ENCODE measurements at places on chromosomes 4 and X.

GRCh38 chr4:6953751-6954380, 44.2 kb downstream of the TBC1D14 start:
- DNase-seq = peak; percentile 41

DNA sequence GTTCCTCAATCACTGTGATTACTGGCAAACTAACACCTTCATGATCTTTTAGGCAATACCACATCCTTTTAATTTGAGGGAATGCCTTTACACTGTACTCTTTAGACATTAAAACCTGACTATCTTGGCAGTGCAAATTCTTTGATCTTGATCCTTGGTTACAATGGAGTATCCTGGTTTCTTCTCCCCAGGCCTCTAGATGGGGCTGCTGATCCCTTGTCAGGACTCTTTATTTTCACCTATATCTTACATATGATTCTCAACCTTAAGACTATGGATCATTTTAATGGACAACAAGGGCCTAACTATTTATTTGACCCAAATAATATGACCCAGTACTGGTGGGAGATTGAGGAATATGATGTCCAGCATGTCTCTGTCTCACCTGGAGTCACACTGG, 1005.5 kb upstream of the INTU start:
- DNase-seq = peak; percentile 26

- DNase-seq = no peak
Measured at GRCh38 chr4:154184238-154184637, 307.4 kb downstream of the DCHS2 start.

DNA sequence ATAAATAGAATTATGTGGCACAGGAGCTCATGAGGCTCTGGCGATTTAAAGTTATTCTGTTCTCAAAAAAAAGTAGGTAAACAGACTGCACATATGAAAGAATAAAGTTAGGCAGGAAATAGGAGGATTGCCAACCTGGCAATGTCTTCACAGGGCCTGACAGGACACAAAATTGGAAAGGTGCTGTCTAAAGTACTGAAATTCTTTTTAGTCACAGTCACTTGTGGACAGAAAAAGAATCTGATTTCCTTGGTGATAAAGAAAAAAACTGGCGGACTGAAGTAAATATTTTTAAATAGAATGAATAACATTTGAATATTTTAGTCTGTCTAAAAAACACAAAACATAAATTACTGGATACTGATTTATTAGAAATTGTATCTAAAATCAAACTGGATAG, 124.4 kb downstream of the VEGFC start:
- no peak for DNase-seq

GRCh38 chrX:40996886-40997530, 88.2 kb upstream of the USP9X start:
- DNase-seq = peak; percentile 65

- no peak for DNase-seq
Measured at GRCh38 chr4:69115851-69116213, 19.6 kb downstream of the UGT2B7 start.

GRCh38 chr4:162839814-162840213, 326.9 kb downstream of the NAF1 start:
- DNase-seq = no peak

- no peak for DNase-seq
Measured at GRCh38 chr4:5992828-5993321, 25.4 kb downstream of the C4orf50 start.

DNA sequence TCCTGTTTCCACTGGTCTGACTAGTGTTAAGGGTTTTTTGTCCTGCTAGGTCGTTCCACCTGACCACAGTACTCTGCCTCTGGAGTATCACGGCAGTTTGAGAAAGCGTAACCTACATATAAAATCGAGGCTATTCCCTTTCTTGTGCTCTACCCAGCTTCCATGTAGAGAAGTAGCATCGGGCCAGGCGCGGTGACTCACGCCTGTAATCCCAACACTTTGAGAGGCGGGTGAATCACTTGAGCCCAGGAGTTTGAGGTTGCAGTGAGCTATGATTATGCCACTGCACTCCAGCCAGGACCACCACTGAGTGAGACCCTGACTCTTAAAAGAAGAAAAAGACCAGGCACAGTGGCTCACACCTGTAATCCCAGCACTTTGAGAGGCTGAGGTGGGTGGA, 7.5 kb downstream of the PPEF1 start:
- DNase-seq = no peak

DNA sequence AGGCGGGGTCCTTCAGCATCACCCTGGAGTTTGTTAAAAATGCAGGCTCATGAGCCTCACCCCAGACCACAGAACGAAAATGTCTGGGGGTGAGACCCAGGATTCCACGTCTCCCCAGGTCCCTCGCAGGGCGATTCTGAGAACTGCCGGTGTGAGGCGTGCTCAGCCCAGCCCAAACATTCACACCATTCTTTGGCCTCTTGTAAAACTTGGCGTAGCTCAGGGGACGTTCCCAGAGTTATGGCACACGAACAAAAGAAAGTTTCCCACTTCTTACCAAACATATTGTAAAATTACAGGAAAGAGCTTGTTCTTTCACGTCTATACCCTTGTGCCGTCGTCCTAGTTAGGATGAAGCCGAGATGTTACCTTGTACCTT, 12.9 kb downstream of the CD99 start:
- peak; percentile 88 for DNase-seq

GRCh38 chr4:167826281-167826680, 266.1 kb upstream of the ANXA10 start:
- DNase-seq = no peak

DNA sequence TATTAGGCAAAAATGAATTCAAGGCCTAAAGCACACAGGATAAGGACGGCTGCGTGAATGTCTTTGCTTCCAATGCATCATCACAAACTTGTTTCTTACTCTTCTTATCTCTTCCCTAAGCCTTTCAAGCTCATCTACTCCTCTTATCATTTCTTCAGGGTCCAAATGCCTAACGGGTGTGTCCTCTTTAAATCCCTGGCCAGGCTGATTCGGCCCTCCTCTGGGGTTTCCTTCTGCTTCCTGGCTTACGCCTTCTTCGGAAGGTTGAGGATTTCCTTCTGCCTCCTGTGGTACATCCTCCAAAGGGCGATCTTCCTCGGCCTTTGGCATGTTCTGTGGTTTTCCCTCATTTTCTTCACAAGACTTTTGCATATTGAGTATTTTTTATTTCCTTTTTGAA, 1.3 kb downstream of the TCEAL8 start:
- peak; percentile 8 for DNase-seq

DNA sequence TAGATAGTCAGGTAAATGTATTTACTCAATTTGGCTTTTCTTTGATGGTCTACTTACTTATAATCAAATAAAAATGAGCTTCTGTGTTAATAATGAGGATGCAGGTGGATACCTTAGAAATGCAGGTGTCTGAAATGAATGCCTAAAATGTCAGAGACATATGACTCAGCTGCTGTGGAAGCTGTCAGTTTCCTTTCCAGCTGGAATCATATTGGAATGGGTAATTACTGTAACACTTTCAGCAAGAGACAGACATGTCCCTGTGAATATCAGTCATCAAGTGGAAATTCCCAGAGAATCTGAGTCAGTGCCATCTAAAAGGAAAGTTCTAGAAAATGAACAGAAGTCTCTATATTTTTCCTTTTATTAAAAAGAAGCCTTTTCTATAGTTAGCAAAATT, 783.0 kb upstream of the AADAT start:
- DNase-seq = no peak

DNA sequence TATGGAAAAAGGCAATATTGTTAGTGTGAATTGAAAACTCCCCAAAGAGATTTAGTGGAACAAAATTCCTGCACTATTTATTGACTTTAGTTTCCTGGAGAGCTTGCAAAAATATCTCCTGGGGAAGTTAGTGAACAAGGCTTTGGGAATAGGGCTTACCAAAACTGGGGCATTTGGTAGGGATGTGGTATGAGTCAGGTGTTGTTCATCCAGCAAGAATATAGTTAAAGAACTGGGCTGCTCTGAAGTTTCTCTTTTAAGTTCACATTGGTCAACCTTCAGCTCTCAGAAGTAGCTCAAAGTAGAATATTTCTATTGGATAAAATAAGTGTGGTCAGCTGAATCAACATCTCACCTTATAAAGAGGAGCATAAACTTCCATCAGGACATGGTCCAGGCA, 185.0 kb downstream of the CPE start:
- DNase-seq = no peak

DNA sequence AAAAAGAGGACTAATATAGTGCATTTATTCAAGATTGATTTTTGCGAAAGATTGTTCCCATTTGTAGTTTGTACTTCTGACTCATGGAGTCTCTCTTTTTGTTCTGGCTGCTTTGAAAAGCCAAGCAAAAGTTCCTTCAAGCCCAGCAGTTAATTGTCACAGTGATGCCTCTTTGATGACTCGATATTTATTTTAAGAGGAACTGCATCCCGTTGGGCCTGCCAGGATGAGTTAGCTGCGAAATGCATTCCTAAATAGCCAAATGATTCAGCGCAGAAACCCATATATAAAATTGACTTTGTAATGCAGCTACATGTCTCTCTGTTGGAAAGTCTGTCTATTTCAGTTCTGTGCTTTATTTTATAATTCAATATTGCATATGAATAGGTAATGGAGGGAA, 295.1 kb downstream of the GBA3 start:
- no peak for DNase-seq

GRCh38 chrX:150499240-150499639, 69.2 kb upstream of the MTM1 start:
- DNase-seq = no peak

- no peak for DNase-seq
Measured at GRCh38 chr4:3358656-3359055, 65.8 kb downstream of the RGS12 start.

DNA sequence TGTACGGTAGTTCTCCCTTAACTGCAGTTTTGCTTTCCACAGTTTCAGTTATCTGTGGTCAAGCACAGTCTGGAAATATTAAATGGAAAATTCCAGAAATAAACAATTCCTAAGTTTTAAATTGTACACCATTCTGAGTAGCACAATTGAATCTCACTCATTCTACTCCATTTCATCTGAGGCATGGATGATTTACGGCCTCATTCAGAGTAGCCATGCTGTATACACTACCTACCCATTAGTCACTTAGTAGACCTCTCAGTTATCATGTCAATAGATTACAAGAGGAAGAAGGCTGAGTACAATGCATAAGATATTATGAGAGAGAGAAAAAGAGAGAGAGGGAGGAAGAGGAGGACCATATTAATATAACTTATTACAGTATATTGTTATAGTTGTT, 77.5 kb downstream of the ENOX2 start:
- DNase-seq = no peak

DNA sequence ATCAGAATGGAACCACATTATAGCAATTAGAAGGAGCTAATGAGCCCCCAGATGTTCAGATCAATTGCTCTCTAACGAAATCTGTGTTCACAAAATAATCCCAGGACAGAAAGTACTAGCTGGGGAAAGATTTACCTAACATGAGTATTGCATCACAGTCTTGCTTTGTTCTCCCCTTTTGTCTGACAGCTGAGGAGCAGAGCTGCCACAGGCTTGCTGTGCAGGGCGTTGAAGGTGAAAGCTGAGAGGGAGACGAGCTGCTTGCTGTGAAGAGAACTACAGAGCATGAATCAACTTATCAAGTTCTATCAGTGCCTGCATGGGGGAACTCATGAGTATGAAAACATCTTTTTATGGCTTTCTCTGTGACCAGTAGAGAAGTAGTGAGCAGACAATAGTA, 441.2 kb downstream of the CENPC start:
- DNase-seq = no peak

GRCh38 chr4:156512622-156513021, 459.0 kb downstream of the PDGFC start:
- no peak for DNase-seq
